ENCODE measurements at places on chromosomes 1 and 21.
A peak's percentile ranks its signal among the peaks of the same experiment; 100 is the strongest.

- no peak for DNase-seq
Measured at GRCh38 chr1:32178380-32179192, 889 bp upstream of the TXLNA start.

- DNase-seq, result peak; percentile 14
Measured at GRCh38 chr1:67250051-67250653, 57.5 kb upstream of the IL12RB2 start.

DNA sequence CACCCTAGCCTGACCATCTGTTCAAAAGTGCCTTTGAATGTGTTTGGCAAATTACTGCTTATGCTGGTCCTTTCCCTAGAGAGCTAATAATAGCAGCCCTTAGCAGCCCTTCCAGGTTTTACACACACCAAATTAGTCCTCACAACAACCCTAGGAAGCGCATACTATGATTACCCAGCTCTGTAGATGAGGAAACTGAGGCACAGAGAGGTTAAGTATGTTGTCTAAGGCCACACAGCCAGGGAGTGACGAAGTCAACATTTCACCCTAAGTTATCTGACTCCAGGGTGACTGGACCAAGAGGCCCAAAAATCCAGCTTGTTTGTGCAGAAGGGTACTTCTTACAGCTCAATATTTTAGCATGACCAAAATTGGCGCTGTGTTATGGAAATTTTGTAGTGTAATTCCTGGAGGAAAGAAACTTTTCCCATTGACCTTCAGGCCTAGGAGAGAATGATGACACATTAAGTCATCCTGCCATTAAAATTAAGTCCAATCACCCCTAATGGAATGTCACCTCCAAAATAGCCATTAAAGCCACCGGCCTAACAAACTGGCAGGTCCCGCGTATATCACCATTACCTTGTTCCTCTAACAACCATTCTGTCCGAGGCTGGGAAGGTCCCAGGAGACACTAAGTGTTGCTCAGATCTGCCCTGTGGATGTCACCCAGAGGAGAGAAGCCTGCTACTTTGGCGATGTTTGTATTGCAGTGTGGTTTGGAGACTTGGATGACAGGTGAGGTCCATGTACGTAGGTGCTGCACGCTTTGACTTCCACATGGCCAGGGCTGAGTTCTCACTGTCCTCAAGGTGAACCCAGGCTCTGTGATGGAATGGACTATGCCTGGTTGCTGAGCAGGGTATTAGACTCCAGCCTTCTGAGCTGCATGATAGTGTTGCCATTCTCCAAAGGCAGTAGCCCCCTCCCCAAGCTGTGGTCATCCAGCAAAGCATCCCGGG, 258.3 kb downstream of the TOMM20 start:
- no peak for DNase-seq

GRCh38 chr1:202154766-202155477, 5.5 kb downstream of the PTPN7 start:
- DNase-seq, result peak; percentile 80

DNA sequence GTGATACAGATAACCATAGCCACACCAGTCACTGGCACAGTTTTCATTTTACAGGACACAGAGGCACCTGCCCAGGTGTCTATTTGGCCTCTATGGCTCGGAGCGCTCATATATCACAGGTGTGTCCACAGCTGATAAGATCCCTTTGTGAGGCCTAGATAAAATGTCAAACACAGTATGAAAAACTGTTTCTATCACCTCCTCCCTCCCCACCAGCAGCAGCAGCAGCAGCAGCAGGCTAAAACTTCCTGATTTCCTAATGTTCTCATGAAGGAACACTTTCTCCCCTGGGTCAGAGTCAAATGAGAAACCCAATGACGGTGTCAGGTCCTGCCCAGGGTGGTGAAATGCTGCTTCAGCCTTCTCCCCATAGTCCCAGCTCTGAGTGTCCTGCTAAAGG, 24.4 kb downstream of the ELAPOR1 start:
- no peak for DNase-seq

DNA sequence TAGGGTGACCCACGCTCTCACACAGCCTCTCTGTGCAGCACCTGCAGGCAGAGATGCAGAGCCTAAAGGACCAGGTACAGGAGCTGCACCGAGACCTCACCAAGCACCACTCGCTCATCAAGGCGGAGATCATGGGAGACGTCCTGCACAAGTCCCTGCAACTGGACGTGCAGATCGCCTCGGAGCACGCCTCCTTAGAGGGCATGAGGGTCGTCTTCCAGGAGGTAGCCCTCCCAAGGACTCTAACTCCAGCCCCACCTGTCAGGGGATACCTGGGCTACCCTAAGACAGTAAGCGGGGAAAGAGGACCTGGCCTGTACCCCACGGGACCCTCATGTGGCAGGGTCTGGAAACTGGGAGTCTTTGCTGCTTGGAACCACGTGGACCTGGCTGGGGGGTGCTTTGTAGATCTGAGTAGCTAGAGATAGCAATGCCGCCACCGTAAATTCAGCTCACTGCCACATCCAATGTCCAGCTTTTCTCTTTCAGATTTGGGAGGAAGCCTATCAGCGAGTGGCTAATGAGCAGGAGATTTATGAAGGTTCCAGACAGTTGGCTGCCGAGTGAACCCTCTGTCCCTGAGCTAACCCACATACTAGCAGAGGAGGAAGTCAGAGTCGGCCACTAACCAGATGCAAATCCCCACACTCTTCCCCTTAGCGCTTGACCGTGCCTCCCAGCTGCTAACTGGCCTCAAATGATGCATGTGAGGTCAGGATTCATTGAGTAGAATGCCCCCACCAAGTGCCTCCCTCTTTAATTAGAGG, 6.5 kb downstream of the RNF207 start:
- DNase-seq, result no peak

- DNase-seq, result no peak
Measured at GRCh38 chr1:15309687-15310086, 62.7 kb downstream of the FHAD1 start.

- DNase-seq, result peak; percentile 92
Measured at GRCh38 chr1:11478571-11479374, at the start of gene DISP3. Gene DISP3 (plus strand): TSS chr1:11479155. CDS start chr1:11500993, 21,838 bp downstream.

DNA sequence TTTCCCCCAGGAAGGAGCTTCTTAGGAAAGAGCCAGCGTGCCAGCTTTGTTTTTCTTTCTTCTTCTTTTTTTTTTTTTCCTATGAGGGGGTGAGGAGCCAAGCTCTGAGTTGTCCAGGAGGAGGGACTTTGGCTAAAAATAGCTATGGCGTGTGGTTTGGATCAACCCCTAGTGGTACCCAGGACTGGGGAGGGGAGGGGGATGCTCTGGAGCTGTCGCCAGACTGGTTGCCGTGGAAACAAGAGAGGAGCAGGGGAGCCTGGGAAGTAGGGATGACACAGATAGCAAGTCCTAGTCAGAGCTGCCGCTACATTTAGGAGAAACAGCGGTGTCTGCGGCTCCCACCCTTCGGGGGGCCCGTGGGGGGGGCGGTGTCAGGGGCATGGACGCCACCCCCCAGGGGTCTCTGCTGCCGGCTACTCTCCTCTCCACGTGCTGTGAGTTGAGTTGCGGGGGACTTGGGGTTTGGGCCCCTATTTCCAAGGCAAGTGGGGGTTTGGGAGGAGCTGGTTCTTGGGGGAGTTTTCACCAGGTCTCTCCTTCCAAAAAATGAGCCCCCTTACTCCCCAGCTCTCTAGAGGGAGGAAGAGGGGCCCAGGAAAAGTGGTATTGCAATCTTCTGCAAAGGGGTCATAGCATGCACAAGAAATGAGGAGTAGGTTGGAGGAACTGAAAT, at the start of gene KCNJ9:
TSS of gene KCNJ9 (plus strand) at position 278 of the 676 bp plus-strand sequence. CDS start 2,493 bp downstream, outside the sequence.
- peak; percentile 35 for DNase-seq

- DNase-seq, result no peak
Measured at GRCh38 chr1:225468270-225469020, 40.6 kb upstream of the LBR start.

DNA sequence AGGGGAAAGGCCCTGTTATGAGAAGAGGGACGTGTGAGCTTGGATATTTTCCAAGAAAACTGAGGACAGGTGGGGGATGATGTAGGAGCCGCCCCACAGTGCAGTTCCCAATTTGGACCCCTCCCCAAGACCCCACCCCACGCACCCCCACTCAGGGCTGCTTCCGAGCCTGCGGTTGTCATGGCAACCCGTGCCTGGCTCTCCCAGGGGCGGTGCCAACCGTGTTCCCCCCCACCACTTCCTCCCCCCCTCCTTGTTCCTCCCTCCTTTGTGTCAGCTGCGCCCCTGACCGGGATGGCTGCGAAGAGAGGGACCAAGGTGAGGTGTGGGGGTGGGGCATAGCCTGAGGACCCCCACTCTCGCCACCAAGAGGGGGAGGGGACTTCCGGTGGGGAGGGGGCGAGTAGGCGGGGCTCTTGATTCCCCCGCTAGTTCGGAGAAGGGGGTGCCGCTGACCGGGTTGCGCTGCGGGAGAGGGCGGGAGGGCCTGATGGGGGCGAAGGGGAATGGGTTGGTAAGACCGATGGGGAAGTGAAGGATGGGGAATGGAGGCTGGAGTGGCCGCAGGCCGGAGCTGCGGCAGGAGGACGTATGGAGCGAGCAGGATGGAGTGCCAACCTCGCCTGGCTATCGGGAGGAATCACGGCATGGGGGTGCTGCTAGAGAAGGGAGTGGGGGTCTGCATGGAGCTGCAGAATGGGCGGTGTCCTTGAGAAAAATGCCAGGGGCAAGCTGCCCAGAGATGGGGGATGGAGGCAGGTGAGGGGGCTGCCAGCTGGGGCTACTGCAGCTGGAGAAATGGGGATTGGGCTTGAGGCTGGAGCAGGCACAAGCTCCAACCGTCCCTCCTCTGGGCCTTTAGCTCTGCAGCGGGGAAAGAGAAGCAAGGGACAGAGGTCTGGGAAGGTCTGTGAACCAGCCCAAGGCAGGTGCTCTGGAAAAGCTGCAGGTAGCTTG, 953 bp downstream of the TRIM46 start:
- DNase-seq, result peak; percentile 65

DNA sequence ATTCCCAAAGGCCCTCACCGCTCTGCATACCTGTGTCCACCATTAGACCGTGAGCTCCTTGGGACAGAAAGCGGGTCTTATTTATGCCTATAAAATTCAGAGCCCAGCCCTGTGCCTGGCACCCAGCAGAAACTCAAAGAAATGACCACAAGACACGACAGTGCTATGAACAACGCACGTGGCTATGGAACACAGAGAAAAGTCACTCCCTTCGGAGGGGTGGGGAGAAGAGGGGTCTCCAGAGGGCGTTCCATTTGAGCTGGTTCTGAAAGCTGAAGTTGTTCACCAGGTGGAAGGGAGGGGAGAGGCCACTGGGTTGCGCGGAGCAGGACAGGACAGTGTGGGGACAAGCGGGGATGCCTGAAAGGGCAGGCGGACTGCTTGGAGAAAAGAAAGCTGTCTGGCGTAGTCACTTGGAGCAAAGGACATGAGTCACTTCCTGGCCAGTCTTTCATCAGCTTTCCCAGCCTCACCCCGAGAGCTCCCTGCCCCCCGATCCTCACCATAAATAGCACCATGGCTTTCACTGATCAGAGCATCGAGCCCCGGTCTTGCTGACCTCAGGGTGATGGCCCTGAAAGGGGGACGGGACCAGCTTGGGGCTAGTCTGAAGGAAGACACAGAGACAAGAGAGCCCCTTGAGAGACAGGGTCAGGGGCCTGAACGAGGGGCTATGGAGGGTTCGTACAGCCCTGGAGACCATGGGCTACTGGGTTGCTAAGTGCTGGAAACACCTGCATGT, 28.5 kb downstream of the ECE1 start:
- DNase-seq, result peak; percentile 41

GRCh38 chr1:218785928-218786327, 387.8 kb upstream of the LYPLAL1 start:
- no peak for DNase-seq

GRCh38 chr21:43951911-43952703, 60.0 kb upstream of the TRAPPC10 start:
- no peak for DNase-seq

Measured in A673 (cell line).